ENCODE measurements at places on chromosomes 4 and X.

DNA sequence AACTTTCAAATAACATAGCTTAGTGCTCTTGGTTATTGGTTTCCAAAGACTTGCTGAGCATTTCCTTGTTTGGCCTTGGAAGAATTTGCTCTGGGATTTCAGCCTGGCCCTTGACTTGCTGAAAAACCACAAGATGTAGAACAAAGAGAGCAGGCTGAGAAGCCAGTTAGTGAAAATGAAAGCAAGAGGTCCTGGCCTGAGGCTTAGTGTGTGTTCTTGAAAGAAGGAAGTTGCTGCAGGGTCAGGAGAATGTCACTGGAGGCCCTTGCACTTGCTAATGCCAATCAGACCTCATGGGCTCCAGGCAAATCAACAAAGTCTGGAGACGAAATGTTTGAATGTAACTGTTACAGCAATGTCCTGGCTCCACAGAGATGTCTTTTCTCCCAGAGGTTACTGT is 79.4 kb downstream of the SYNPO2 start:
- peak; percentile 88 for DNase-seq

DNA sequence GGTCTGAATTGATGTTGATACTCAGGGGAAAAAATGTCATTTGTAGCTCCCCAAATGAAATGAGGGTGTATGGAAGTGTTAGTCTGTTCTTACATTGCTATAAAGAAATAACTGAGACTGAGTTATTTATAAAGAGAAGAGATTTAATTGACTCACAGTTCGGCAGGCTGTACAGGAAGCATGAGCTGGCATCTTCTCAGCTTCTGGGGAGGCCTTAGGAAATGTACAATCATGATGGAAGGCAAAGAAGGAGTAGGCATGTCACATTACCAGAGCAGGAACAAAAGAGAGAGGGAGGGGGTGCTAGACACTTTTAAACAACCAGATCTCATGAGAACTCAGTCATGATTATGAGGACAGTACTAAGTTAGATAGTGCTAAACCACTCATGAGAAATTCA is 1199.9 kb upstream of the DIAPH2 start:
- no peak for DNase-seq

- DNase-seq = peak; percentile 77
Observed at GRCh38 chr4:146329050-146329716, 114.8 kb downstream of the REELD1 start.

DNA sequence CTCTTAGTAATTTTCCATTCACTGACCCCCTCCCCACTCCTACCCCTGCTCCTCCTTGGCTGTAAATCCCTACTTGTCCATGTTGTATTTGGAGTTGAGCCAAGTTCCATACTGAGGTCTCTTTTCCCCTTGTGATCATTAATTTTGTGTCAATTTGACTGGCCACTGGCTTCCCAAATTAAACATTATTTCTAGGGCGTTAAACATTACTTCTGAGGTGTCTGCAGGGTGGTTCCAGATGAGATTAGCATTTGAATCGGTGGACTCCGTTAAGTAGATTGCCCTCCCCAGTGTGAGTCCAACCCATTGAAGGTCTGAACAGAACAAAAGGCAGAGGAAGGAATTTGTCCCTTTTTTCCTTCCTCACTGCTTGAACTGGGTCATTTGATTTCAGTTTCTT is 25.7 kb downstream of the SLC39A8 start:
- DNase-seq = peak; percentile 16

DNA sequence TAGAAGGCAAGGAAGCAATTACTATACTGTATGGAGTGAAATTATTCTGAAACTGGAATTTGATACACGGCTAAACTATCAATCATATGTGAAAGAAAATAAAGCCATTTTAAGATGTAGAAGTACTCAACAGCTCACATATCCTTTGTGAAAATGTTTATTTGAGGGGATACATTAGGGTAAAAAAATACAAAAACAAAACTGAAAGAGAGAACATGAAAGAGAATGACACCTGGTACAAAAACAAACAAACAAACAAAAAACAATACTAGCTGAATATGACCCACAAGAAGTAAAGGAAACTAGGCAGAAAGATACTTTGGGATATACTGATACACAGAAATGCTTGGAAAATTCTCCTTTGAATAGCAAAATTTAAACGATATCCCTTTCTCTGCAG is 20.8 kb upstream of the AREG start:
- no peak for DNase-seq
